ENCODE measurements at places on chromosomes 13 and 19.

DNA sequence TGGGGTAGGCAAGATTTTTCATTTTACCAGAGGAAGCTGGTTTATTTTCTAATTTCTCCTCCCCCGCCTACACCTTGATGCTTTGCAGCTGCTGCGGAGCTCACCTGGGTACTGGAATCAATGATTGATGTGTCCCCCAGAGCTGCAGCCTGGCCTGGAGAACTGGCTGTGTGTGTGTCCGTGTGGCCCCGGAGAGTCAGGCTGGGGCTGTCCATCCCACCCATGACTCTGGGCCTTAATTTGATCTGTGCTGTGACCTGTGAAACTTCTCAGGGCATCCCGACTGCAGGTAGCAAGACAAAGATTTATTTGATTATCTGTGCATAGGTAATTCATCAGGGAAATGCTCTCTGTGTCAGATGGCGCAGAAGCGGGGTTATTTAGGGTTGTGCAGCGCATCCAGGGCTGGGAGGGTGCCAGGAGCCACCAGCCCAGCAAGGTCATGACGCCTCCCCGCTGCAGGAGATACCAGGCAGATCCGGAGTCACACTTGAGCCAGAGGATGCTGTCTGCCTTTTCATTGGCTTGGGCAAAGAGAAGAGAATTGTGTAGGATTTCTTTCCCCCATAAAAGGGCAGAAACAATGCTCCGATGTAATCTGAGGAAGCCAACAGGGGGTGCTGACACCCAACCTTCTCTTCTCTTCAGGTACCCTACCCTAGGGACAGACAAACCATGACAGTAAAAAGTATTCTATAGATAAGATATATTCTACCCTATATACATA lies 346.6 kb downstream of the TSHZ3 start:
- DNase-seq = no peak

DNA sequence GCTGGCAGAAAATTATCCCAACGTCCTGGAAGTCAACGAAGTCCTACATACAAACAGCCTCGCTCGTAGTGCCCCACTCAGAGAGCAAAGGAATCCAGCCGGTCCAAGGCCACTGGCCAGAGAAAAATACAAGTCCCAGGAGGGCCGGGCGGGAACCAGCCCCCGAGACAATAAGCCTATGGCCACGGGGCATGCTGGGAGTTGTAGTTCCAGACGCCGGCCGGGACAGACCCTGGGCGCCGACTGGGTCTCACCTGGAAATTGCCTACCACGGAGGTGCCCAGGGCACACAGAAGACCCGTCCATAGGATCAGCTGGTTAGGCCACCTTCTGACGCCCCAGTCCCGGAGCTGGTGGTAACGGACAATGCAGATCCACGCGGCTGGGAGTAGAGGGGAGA lies 5.4 kb downstream of the TMEM150B start:
- DNase-seq = no peak

GRCh38 chr19:4454747-4455718 lies 2.6 kb downstream of the UBXN6 start:
- DNase-seq = no peak

- DNase-seq = peak; percentile 100
Measured at GRCh38 chr13:40401911-40402776, 264.3 kb downstream of the FOXO1 start.

DNA sequence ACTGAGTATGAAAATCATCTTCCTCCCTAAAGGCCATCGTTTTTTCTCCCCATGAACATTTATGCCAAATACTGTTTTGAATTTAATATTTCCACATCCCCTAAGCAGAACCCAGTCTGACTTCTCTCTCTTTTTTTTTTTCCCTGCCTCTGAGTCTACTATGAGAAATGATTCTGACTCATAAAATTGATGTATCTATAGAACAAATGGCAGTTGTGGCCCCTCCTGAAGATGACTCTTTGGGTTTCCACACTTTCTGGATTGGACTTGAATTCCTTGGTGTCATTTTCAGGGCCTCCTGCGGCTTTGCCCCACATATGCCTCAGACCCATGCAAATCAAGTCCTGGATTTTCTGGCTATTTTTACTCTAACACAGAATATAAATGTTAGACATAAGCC lies 22.7 kb upstream of the NAXD start:
- no peak for DNase-seq

DNA sequence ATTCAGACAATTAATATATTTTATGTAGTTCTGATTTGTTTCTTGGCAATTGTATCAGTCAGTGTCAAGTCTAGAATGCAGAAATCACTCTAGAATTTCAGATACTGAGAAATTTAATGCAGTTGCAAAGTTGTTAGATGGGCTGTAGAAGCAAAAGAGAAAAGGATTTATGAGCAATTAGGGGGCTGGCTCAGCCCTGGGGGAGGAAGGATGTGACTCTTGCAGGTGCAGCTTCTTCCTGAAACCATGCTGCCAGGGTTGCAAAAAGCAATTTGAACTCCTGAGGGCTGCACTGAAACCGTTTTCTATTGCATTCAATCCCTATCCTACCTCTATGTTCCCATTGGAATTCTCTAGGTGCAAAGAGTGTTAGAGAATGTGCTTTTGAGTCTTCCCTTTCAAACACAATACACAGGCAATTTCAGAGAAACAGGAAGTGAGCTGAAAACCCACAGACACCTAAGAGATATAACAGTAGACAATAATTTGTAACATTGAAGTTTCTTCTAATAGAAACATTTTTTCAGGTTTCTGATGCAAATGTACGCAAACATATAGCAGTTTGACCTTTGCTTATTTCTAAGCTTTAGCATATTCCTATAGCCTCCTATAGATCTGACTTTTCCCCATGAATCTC lies 814.7 kb upstream of the ATXN8OS start:
- no peak for DNase-seq

GRCh38 chr19:12202250-12202649 lies 39.4 kb downstream of the ZNF136 start:
- peak; percentile 52 for DNase-seq

- DNase-seq = peak; percentile 99
Measured at GRCh38 chr13:114065141-114065925, 67.1 kb downstream of the RASA3 start.

DNA sequence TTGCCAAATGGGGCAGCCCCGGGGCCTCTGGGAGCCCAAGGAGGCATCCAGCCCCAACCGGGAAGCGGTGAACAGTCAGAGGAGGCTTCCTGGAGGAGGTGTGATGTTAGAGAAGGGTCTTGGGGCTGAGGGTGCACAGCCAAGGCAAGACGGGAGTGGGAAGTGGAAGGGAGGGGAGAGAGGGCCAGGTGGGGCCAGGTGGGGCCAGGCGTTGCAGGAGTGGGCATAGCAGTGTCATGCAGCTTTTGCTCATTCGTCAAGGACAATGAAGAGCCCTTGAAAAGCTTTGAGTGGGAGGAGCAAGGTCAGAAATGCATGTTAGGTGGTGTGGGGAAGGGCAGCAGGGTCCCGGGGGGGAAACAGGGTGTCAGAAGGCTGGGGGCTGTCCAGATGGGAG lies 1.8 kb downstream of the FBN3 start:
- no peak for DNase-seq

- no peak for DNase-seq
Measured at GRCh38 chr13:41505209-41505835, 48.0 kb downstream of the RGCC start.

GRCh38 chr13:67023130-67023876 lies 206.8 kb downstream of the PCDH9 start:
- peak; percentile 4 for DNase-seq

GRCh38 chr13:32025730-32026129 lies 5.8 kb upstream of the FRY start:
- DNase-seq = no peak

DNA sequence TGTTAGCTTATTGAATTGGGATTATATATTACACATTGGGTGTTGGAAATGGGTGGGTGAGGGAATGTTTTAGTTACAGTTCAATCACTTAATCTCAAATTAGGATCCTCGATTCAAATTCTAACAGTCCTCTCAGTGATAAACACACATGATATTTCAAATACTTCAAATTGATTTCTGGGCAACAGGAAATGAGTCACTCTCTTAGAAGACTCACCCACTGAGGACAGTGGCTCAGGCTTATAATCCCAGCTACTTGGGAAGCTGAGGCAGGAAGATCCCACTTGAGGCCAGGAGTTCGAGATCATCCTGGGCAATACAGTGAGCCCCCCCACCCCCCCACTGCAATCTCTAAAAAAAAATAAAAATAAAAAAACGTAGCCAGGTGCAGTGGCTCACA lies 435.3 kb downstream of the KLF12 start:
- DNase-seq = no peak

GRCh38 chr13:33445024-33445423 lies 159.5 kb upstream of the STARD13 start:
- no peak for DNase-seq

DNA sequence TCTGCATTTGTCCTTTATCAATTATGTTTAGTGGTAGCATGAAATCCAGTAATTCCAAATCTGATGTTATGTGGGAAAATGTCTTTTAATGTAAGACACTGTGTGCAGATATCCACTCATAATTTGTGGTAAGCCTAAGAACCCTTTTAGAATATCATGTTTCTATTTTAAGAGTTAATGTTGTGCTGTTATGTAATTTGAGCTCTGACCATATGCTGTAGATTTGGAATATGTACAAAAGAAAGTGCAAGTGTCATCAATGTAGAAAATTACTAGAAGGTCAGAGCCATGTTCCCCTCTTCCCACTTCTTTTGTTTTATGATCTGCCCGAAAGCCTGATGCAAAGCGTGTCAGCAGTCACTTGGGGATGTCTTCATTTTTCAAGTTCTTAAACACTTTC lies 44.5 kb downstream of the SCEL start:
- no peak for DNase-seq

- DNase-seq = peak; percentile 77
Measured at GRCh38 chr19:32675720-32676185, at the start of gene RGS9BP. RGS9BP (plus strand) TSS chr19:32675848; CDS start chr19:32676264, 416 bp downstream.

DNA sequence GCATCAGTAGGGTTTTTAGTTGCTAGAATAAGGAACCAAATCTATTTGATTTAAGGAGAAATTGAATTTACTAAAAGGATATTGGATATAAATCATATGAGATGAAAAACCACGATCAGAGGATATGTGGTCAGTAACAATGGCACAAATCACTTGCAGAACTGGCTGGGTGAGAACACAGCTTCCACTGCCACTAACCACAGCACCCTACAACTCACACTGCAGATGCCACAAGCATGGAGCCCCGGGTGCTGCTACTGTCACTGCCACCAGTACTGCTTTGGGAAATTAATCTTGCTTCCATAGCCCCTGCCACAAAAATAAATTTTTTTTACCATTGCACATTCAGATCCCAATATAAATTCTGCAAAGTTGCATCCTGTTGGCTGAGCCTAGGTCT lies 40.6 kb upstream of the KLF12 start:
- no peak for DNase-seq

- peak; percentile 11 for DNase-seq
Measured at GRCh38 chr13:22227895-22228294, 557.0 kb downstream of the FGF9 start.

DNA sequence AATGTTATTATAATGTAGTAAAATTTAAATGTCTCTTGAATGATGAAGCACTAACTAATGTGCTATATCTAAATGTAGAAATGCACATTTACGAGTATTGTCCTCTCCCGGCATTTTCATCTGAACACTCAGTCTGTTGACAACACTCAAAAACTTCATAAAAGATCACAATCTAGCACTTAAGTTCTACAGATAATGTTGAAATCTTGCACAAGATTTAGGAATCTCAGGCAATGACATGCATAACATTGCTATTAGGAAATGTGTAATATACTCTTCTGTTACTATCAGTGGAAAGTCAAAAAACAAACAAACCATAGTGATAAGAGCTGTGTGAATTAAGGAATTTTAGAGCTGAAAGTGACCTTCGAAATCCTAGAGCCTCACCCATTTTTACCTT lies 37.5 kb upstream of the XPO4 start:
- no peak for DNase-seq

- DNase-seq = no peak
Measured at GRCh38 chr13:51894239-51894638, 32.5 kb downstream of the CCDC70 start.

GRCh38 chr13:48477191-48477855 lies 55.6 kb downstream of the RCBTB2 start:
- DNase-seq = no peak

GRCh38 chr13:55439450-55439849 lies 1701.3 kb upstream of the PRR20A start:
- DNase-seq = no peak

- DNase-seq = no peak
Measured at GRCh38 chr19:41991025-41991424, 3.0 kb downstream of the ATP1A3 start.

DNA sequence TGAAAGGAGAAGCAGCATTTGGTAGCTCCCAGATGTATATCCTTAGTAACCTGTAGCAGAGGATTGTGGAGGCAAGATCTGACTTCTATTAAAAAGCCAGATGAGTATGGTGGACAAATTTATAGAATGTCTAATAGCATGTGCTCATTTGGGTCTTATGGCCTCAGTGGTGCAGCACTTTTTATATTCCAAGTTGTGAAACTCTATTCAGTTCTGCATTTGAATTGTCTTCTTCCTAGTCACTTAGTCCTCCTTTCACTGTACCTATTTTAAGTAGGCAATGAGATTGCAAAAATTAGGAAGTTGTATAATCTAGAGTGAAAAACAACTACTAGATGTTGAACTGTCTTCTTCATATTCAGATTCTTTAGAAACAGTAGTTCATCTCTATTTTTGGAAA lies 412.5 kb upstream of the PCDH9 start:
- DNase-seq = peak; percentile 15

- no peak for DNase-seq
Measured at GRCh38 chr19:14530506-14530905, 1.1 kb downstream of the TECR start.

- DNase-seq = no peak
Measured at GRCh38 chr13:40579535-40579934, 86.9 kb downstream of the FOXO1 start.

GRCh38 chr19:18428787-18429674 lies 8.9 kb downstream of the ISYNA1 start:
- peak; percentile 95 for DNase-seq

GRCh38 chr19:49669516-49669915 lies 3.8 kb downstream of the BCL2L12 start:
- peak; percentile 42 for DNase-seq

- no peak for DNase-seq
Measured at GRCh38 chr13:23579896-23580683, 9.9 kb downstream of the TNFRSF19 start.

DNA sequence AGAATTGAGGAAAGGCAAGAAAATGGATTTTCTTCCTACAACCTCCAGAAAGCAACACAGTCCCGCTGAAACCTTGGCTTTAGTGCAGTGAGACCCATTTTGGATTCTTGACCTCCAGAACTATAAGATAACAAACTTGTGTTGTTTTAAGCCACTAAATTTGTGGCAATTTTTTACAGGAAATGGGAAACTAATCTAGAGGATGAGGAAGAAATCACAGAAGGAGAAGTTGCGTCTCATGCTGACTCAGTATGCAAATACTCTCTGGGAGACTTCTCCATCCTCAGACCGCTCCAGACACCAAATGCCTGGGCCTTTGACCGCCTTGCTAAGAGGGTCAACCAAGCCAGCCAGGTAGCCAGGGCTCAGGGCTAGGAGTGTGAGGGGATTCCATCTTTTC lies 13.1 kb upstream of the CEACAM16 start:
- DNase-seq = no peak

DNA sequence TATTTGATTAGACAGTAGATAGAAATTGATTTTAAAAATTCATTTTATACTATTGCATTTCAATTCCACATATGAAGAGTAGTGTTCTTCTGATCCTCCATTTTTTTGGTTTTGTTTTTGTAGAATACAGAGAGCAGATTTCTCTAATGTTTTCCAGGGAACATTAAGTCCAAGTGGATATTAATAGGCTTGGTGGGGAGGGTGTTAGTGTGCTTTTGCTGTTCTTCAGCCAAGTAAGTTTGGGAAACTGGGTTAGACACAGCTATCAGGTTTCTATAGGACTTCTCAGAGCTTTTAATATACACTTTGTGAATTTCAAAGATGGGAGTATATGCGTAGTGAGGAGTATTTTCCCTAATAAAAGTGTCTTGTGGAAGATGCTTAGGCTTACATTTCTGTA lies 21.8 kb downstream of the NAA16 start:
- no peak for DNase-seq
